CD4-positive, alpha-beta memory T cell (primary cell): ENCODE measurements at places on chromosomes 5 and 9.

- no peak for DNase-seq
Measured at GRCh38 chr5:102036927-102037326, 259.2 kb downstream of the SLCO4C1 start.

GRCh38 chr5:14574891-14575508 is 6.6 kb upstream of the OTULINL start:
- no peak for DNase-seq

GRCh38 chr9:87116492-87116891 is 169.2 kb upstream of the GAS1 start:
- no peak for DNase-seq

- DNase-seq, result peak; percentile 25
Measured at GRCh38 chr9:127589955-127590370, 22.1 kb upstream of the STXBP1 start.
